ENCODE measurements at places on chromosomes 12 and 14.

DNA sequence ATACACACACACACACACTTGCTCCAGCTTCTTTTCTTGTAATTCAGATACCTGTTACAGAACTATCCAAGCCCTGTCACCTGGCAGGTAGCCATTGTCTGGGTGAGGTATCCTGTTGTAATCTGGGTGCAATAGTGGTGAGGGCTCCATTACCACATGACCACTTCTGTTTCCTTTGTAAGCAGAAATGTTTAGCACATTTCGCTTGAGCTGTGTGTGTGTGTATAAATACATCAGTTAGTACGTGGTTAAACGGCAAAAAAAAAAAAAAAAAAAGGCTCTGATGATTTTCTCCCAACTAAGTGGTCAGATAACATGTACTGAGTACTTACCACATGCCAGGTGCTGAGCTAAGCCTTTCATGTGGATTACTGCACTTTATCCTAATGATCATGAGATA is 129.3 kb upstream of the SSTR1 start:
- DNase-seq: no peak

GRCh38 chr12:68998041-68998440 is 65.1 kb upstream of the CPM start:
- DNase-seq: no peak

DNA sequence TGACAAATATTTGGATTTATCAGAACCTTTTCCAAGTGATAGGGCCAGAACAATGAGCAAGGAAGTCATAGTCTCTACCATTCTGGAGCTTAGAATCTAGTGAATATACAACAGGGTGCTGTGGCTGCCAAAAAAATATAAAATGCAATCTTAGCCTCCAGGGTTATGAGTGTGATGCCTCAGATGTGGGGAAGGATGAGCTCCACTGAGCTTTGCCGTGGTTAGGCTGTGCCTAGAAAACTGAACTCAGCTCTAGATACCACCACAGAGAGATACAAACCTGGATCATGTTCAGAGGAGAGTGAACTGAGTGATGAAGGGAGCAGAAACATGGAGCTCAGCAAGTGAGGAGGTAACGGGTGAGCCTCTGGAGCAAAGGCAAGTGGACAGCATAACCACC is 138.1 kb upstream of the HIF1A start:
- DNase-seq: no peak

DNA sequence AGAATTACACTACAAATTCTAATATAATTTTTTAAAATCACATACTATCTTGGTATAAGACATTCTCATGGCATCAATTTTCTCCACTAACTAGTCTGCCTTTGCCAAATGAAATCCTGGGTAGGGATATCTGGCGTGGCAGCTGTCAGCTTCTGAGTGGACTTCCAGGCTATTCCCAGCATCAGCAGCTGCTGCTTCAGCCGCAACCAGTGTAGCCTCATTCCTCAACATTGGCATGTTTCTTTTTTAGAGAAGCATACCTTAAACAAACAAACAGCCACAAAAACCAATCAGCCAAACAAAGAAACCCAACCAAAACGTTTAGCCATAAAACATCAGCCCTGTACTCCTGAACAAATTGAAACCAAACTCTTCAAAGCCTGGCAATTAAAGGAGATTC is 235.8 kb downstream of the SSPN start:
- no peak for DNase-seq

- DNase-seq: no peak
Observed at GRCh38 chr14:60090864-60091519, 731 bp upstream of the PCNX4 start.

DNA sequence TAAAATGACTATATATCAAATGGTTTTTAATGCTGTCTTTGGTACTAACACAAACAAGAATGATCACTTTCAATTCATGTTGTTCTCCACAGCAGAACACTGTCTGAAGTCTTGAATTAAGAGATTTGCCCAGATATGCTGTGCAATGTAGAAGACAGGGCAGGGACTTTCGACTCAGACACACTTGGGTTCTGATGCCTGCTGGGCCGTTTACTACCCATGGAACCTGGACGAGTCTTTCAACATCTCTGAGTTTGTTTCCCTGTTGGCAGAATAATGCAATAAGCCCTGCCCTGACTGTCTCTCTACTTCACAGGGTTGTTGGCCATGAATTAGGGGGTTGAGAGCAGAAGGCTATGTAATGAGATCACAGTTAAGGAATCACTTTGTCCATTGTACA is 162.6 kb upstream of the TMPO start:
- no peak for DNase-seq

Measured in activated naive CD4-positive, alpha-beta T cell treated with anti-CD3 and anti-CD28 coated beads, Interleukin-2, amount 50 U/mL, for 72 hours (primary cell).